ENCODE measurements at places on chromosomes 11 and 22. TPM values are rescaled to one million over a fixed set of nuclear protein-coding genes. Genes with fewer than 3 reads are reported as not detected.

DNA sequence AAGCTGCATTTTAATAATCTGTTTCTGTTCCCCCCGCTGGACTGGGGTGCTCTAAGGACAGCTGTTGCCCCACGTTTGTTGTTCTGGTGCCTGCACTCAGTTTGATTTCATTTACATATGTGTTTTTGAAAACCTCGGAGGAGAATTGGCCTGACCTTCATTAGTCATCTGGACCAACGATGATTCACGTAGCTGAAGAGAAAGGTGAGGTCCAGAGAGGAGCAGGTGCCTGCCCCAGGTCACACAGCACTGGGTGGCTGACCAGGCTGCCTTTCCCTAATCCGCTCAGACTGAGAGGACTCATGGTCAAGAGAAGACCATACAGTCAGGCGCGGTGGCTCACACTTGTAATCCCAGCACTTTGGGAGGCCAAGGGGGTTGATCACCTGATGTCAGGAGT, 3.8 kb downstream of the CSDC2 start:
- no peak overlapping the region for H3K4me3 ChIP-seq
- H3K27ac ChIP-seq = peak overlapping the region; percentile 60
- DNase-seq = no peak
- no peaks in the 10 kb centered on the region for H3K36me3 ChIP-seq
- H3K4me1 ChIP-seq = peaks cover 21% of the 10 kb centered on the region

DNA sequence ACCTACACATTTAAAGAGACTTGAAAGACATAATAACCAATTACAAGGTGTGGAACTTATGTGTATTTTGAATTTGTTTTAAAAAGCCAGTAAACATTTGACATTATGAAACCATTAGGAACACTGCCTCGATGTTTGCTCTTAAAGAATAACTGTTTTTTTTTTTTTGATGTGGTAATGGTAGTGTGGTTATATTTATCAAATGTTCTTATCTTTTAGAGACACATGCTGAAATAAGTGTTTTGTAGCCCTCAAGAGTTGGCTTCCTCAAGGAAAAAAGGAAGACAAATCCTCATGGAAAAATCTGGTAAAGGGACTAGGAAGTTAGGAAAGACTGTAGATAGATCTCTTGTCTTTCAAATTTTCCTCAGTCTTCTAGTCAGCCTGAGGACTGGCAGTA, 2.2 kb upstream of the ABTB2 start:
- DNase-seq = no peak
- peaks cover 11% of the 10 kb centered on the region for H3K4me1 ChIP-seq
- H3K36me3 ChIP-seq = no peaks in the 10 kb centered on the region
- no peak overlapping the region for H3K27ac ChIP-seq
- H3K27me3 ChIP-seq = no peaks in the 10 kb centered on the region

GRCh38 chr11:88327061-88327460, 10.5 kb downstream of the CTSC start:
- H3K4me1 ChIP-seq = no peaks in the 10 kb centered on the region
- DNase-seq = no peak
- H3K4me3 ChIP-seq = no peak overlapping the region
- no peaks in the 10 kb centered on the region for H3K27me3 ChIP-seq
- no peak overlapping the region for H3K27ac ChIP-seq

DNA sequence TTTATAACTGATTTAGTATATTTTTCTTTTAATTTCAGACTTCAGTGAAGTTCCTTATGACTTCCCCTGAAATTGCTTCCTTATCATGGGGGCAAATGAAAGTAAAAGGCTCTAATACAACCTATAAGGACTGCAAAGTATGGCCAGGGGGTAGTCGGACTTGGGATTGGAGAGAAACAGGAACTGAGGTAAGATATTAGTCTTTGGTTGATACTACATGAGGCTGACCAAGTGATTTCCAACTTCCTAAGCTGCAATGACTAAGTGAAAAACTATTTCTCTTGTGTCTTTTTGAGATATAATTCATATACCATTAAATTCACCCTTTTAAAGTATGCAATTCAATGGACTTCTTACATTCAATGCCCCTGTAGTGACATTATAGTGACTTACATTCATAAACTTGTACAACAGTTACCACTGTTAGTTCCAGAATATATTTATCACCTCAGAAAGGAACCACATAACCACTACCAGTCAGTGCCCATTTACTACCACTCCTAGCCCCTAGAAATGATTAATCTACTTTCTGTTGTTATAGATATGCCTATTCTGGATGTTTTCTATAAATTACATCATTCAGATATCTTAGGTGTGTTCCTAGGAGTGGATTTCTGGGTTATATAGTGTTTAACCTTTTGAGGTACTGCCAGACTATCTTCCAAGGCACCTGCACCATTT, 21.6 kb downstream of the AAMDC start:
- peak; percentile 44 for DNase-seq
- no peak overlapping the region for H3K27ac ChIP-seq
- peaks cover 17% of the 10 kb centered on the region for H3K36me3 ChIP-seq
- H3K27me3 ChIP-seq = no peaks in the 10 kb centered on the region
- no peak overlapping the region for H3K4me3 ChIP-seq
- H3K4me1 ChIP-seq = peaks cover 6% of the 10 kb centered on the region

DNA sequence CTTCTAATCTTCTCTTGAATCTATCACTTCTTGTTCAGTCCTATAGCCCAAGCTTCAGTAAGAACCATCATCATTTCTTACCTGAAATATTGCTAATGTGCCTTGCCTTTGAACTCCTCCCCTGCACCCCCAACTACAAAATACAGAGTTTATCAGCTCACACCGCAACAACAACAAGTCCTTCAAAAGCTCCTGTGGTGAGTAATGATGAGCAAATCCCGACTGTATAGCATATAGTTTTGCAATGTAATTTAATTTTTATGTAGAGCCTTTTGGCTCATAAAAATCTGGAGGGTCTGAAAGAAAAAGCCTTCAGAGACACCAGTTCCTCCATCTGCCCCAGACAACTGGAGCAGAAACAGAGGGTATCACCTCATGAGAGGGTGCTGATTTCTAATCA, 124.7 kb downstream of the ARHGAP32 start:
- no peak overlapping the region for H3K4me3 ChIP-seq
- H3K27me3 ChIP-seq = no peaks in the 10 kb centered on the region
- H3K4me1 ChIP-seq = no peaks in the 10 kb centered on the region
- DNase-seq = no peak
- H3K27ac ChIP-seq = no peak overlapping the region

Gene ATP6V1E1
- 103 TPM for total RNA-seq

Gene RFPL3
- total RNA-seq = not detected

Gene YAP1
- total RNA-seq = 118 TPM

Gene PGA4
- not detected for total RNA-seq

- no peak overlapping the region for H3K4me3 ChIP-seq
- no peaks in the 10 kb centered on the region for H3K4me1 ChIP-seq
- peaks cover 9% of the 10 kb centered on the region for H3K27me3 ChIP-seq
These were observed 50.2 kb upstream of the SMIM38 start for GRCh38 chr11:69105461-69106030.

- peak; percentile 85 for DNase-seq
- peaks cover 27% of the 10 kb centered on the region for H3K4me1 ChIP-seq
- 0 out of 2 replicates have a peak overlapping the region, but pooled peaks have one; percentile 26 for H3K4me3 ChIP-seq
- H3K36me3 ChIP-seq = 0 out of 2 replicates have a peak, but pooled peaks cover 4% of the 10 kb centered on the region
These were observed 26.9 kb downstream of the RNF214 start for GRCh38 chr11:117259417-117259816.

Gene PDE2A
- total RNA-seq = 0.25 TPM

- peak overlapping the region; percentile 96 for H3K27ac ChIP-seq
- DNase-seq = peak; percentile 61
- peaks cover 58% of the 10 kb centered on the region for H3K4me1 ChIP-seq
- no peaks in the 10 kb centered on the region for H3K27me3 ChIP-seq
These were observed 2.1 kb downstream of the CSNK1E start for GRCh38 chr22:38314933-38315822.

Data from GM23248 (cell line).